ENCODE measurements at places on chromosomes 2 and 18. TPM values are rescaled to one million over a fixed set of nuclear protein-coding genes. Genes with fewer than 3 reads are reported as not detected.

UGT1A8 gene
- polyA plus RNA-seq = not detected

DNA sequence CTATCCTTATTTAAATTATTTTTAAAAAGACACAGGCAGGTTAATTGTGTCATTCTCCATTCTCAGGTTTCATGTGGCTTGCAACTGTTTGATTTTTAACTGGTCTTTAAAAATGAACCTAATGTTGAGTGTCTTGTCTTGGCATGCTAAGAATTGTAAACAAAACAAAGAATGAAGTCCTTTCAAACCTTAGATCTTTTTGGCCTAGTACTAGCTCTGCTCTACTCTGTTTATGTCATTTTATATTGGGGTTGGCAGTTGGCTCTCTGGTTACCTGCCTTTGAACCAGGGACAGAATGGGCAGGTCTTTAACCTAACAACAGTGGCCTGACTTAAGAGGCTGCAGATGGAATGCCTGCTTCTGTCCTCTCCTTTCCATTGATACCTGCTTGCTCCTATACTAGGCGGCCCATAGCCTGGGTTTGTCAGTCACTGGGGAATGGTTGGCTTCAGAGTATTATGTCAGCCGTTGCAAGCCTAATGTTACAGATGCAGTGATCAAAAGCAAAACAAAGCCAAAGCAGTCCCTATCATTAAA, 85.5 kb downstream of the MTA3 start:
- H3K27ac ChIP-seq = no peak overlapping the region
- H3K27me3 ChIP-seq = no peaks in the 10 kb centered on the region
- H3K4me3 ChIP-seq = no peak overlapping the region
- no peak for DNase-seq
- H3K4me1 ChIP-seq = no peaks in the 10 kb centered on the region

- H3K4me3 ChIP-seq = no peak overlapping the region
- no peak for DNase-seq
- H3K36me3 ChIP-seq = no peaks in the 10 kb centered on the region
- H3K27ac ChIP-seq = peak overlapping the region; percentile 1
- peaks cover 7% of the 10 kb centered on the region for H3K4me1 ChIP-seq
Measured at GRCh38 chr2:69945941-69946340, 15.5 kb downstream of the ASPRV1 start.

DNA sequence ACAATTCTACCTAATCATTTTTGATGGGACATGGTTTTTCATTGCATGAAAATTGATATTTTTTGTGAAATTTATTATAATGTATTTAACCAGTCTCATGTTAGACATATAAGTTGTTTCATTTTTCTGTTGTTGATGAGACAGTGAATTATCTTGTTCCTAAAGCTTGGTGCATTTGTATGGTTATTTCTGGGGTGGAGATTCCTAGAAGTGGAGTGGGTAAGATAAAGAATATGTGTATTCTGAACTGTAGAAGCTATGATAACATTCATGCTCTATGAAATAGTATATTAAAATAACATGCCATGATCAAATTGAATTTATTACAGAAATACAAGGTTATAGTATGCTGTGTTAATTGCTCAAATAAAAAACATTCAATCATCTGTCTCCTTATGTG, 69.2 kb downstream of the BOLA3 start:
- no peaks in the 10 kb centered on the region for H3K36me3 ChIP-seq
- H3K27ac ChIP-seq = no peak overlapping the region
- no peaks in the 10 kb centered on the region for H3K27me3 ChIP-seq
- peaks cover 6% of the 10 kb centered on the region for H3K4me1 ChIP-seq

COLEC12 gene
- 33.3 TPM for polyA plus RNA-seq

IL37 gene
- polyA plus RNA-seq = not detected

GRCh38 chr18:3257627-3258120, 4.3 kb upstream of the MYL12B start:
- peaks cover 7% of the 10 kb centered on the region for H3K36me3 ChIP-seq
- H3K4me3 ChIP-seq = no peak overlapping the region
- H3K27ac ChIP-seq = peak overlapping the region; percentile 97
- no peak for DNase-seq
- H3K4me1 ChIP-seq = peaks cover 23% of the 10 kb centered on the region

AMER3 gene
- polyA plus RNA-seq = 0.05 TPM

KCNF1 gene
- 2.5 TPM for polyA plus RNA-seq

DNA sequence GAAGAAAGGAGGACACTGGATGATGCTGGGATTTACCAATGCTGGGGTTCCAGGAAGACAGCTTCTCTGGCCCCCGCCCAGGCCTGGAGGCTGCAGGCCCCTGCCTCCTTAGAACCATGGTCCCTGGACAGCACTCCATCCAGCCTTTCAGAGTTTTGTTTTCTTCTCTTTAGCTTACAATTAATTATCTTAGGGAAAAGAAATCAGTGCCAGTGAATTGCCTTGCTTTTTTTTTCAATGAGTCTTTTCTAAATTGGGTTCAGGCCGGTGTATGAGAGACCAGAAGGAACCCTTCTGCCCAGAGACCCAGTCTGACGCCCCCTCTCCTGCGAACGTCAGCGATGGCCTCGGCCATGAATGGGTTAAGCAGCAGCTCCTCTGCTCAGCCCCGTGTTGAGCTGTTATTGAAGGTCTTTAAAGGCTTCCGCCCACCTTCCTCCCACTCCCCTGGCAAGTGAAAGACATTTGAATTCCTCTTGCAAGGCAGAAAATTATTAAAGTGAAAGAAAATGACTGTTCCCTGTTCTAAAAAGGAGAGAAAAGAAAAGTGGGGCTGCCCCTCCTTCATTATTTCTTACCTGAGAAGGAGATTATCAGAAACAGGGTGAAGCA, 65.7 kb upstream of the CHMP1B start:
- no peak overlapping the region for H3K4me3 ChIP-seq
- H3K36me3 ChIP-seq = no peaks in the 10 kb centered on the region
- DNase-seq = no peak

DNA sequence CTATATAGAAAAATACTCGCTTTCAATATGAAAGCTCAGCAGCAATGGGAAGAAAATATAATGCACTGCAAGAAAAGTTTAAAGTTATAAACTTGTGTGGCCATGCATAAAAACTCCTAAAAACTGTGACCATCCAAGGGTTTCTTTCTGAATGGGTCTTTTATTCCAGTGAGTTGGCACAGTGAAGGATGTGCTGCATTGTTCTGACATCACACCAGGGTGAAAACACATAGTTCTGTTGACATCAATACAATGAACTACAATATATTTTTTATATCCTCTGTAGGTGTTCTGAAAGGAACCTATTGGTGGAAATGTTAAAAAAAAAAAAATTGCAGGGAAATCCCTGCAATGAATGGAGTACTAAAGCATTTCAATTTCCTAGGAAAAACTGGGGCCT, 80.2 kb downstream of the CDH20 start:
- DNase-seq = no peak
- no peak overlapping the region for H3K27ac ChIP-seq
- no peak overlapping the region for H3K4me3 ChIP-seq
- H3K4me1 ChIP-seq = no peaks in the 10 kb centered on the region
- no peaks in the 10 kb centered on the region for H3K36me3 ChIP-seq
- H3K27me3 ChIP-seq = no peaks in the 10 kb centered on the region

DNA sequence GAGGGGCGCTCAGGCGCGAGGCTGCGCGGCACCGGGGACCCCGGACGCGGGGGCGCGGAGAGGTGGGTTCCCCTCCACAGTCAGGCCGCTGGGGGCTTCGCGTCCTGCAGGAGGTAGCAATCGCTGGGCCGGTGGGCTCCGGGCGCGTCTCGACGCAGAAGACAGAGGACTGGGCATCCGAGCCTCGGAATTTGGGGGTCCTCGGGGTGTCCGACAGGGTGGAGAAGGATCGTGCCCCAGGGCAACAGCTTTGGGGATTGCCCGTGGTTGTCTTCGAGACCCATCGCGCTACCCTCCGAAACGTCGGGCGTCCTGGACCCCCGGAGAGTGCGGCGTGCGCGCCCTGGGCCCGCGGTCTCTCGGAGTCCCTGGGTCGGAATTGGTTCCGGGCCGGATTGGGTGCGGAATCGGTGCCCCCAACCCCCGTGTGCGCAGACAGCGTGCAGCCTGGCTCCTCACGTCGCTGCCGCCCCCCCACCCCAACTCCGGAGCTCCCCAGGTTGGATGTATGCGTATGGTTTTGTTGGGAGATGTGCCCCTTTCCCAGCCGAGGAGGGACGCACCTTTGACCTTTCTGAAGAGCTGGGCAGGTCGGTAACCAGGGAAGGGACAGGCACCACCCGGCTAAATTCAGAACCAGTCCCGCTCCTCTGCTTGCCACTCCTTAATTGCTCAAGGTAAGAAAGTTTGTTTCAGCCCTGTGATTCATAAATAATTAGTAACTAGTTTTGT, 750 bp downstream of the NPAS2 start:
- H3K27me3 ChIP-seq = peaks cover 4% of the 10 kb centered on the region
- DNase-seq = peak; percentile 27
- H3K36me3 ChIP-seq = no peaks in the 10 kb centered on the region
- peak overlapping the region; percentile 67 for H3K27ac ChIP-seq
- H3K4me3 ChIP-seq = peak overlapping the region; percentile 82

GRCh38 chr18:35736696-35737095, 155.2 kb downstream of the GALNT1 start:
- H3K27ac ChIP-seq = no peak overlapping the region
- H3K36me3 ChIP-seq = no peaks in the 10 kb centered on the region

DNA sequence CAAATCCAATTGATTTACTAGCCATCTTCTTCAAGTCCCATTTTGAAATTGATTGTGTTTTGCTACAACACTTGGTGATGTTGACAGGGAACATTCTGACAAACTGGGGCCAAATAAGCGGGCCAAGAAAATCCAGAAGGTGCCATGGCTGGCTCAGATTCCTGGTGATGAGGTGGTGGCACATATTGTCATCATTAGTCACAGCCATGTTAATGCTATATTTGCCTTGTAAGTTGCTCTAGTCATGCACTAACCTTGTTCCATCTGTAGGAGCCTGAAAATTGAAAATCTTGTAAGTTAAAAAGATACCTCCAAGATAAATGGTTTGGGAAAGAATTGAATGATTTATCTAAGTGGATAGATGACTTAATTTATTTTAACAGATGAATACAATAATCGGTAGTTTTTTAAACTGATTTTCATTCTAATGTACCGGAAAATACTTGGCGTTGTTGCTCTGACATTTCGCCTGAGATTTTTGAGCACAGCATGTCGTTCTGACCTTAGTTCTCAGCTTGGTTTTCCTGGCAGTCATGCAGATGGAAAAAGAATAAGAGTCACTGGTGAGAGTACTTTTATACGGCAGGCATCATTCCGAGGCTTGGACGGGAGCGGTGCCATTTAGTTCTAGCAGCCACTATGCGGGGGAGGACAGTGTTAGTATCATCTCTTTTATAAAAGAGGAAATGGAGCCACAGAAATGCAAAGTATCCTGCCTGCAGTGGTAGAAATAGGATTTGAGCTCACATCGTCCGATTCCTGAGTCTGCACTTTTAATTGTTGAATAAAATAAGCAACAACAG, 133.9 kb downstream of the ZNF532 start:
- no peak overlapping the region for H3K27ac ChIP-seq
- H3K27me3 ChIP-seq = no peaks in the 10 kb centered on the region
- no peak for DNase-seq
- H3K4me1 ChIP-seq = no peaks in the 10 kb centered on the region
- H3K36me3 ChIP-seq = no peaks in the 10 kb centered on the region
- H3K4me3 ChIP-seq = no peak overlapping the region

TUBA4B gene
- polyA plus RNA-seq = not detected

- no peak overlapping the region for H3K4me3 ChIP-seq
- H3K36me3 ChIP-seq = no peaks in the 10 kb centered on the region
- H3K4me1 ChIP-seq = no peaks in the 10 kb centered on the region
- H3K27me3 ChIP-seq = no peaks in the 10 kb centered on the region
Measured at GRCh38 chr2:152559008-152559407, 158.3 kb downstream of the PRPF40A start.

GKN1 gene
- 0.79 TPM for polyA plus RNA-seq

- H3K27ac ChIP-seq = no peak overlapping the region
- DNase-seq = no peak
- H3K27me3 ChIP-seq = no peaks in the 10 kb centered on the region
- no peaks in the 10 kb centered on the region for H3K36me3 ChIP-seq
- H3K4me1 ChIP-seq = peaks cover 50% of the 10 kb centered on the region
Measured at GRCh38 chr2:168687314-168687713, 115.1 kb upstream of the NOSTRIN start.

Data from hepatocyte (in vitro differentiated cells).